Naive thymus-derived CD4-positive, alpha-beta T cell (primary cell): ENCODE measurements at places on chromosomes 7 and 10.
A peak's percentile ranks its signal among the peaks of the same experiment; 100 is the strongest.

GRCh38 chr10:131044379-131045111 is 267.0 kb downstream of the TCERG1L start:
- no peak overlapping the region for H3K4me3 ChIP-seq
- no peak for DNase-seq
- H3K4me1 ChIP-seq = no peaks in the 10 kb centered on the region
- H3K27ac ChIP-seq = no peak overlapping the region
- no peaks in the 10 kb centered on the region for H3K27me3 ChIP-seq
- no peaks in the 10 kb centered on the region for H3K36me3 ChIP-seq

DNA sequence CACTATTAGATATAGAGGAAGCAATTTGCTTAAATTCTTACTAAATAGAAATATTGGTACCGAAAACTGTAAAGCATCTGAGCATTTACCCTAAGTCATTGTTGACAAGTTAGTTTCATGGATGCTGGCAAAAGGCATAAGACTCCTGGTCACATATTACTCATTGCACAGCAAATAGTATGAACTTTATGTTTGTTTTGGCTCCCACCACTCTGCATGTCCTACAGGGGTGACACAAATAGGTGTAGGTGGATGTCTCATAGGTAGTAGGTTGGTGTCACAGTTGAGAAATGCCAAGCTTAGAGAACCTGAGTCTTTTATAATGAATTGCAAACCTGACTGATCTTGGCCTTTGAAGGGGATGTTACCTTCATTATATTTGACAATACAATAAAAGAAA is 199.6 kb upstream of the SEMA3D start:
- DNase-seq = no peak
- no peak overlapping the region for H3K27ac ChIP-seq
- no peaks in the 10 kb centered on the region for H3K36me3 ChIP-seq

GRCh38 chr7:132354527-132354926 is 221.7 kb downstream of the PLXNA4 start:
- no peak for DNase-seq
- H3K27me3 ChIP-seq = no peaks in the 10 kb centered on the region
- no peak overlapping the region for H3K4me3 ChIP-seq
- H3K4me1 ChIP-seq = no peaks in the 10 kb centered on the region

DNA sequence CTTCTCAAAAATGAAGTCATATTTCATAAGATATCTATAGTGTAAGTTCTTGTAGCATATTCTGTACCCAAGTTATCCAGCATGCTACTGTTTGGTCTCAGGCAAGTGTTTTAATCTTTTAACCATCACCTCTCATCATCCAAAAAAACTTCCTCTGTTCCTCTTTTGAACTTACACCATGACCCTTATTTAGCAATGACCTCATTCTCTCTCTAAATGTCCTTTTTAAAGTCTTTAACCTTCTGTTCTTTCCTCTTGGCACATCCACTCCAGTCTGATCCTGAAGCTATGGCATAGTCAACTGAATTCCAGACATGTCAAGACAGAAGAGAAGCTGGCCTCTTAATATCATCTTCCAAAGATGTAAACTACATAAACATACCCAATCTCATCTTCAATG is 26.2 kb downstream of the PPP3CB start:
- no peak for DNase-seq
- H3K4me1 ChIP-seq = no peaks in the 10 kb centered on the region
- no peak overlapping the region for H3K27ac ChIP-seq
- peaks cover 65% of the 10 kb centered on the region for H3K36me3 ChIP-seq

DNA sequence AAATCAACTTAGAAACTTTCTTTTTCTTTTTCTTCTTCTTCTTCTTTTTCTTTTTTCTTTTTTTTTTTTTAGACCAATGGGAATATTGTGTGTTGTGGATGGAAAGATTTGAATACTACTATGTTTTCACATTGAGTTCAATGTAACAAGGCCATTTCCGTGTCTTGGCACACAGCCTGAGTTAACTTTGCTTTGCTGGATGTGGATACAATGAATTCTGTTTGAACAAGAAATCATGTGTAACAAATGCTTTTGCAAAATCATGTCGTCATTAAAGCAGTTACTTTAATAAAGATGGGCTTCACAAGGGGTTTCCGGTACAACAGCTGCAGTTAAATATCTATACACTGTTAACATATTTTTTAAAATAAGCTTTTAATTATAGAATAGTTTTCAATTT is 13.5 kb upstream of the ENTPD1 start:
- no peak overlapping the region for H3K4me3 ChIP-seq
- H3K27ac ChIP-seq = no peak overlapping the region
- no peak for DNase-seq
- H3K36me3 ChIP-seq = no peaks in the 10 kb centered on the region

DNA sequence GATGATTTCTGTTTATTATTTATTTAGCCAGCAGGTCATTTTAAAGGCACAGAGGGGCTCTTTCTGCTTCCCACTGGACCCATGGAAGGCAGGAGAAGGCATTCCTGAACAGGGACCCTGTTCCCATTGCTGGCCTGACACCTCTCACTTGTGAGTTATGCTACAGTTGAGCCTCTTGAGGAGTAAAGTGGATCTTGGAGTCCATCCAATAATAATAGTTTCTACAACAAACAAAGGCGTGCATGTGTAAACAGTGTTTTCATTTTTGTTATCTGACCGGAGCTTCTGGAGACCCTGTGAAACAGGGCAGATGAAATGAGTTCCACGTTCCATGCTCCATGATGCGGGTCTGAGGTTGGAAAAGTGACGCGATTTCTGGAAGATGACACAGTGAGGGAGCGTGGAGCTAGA is 127.3 kb upstream of the HABP2 start:
- H3K27ac ChIP-seq = no peak overlapping the region
- H3K27me3 ChIP-seq = no peaks in the 10 kb centered on the region
- H3K36me3 ChIP-seq = no peaks in the 10 kb centered on the region
- DNase-seq = no peak

DNA sequence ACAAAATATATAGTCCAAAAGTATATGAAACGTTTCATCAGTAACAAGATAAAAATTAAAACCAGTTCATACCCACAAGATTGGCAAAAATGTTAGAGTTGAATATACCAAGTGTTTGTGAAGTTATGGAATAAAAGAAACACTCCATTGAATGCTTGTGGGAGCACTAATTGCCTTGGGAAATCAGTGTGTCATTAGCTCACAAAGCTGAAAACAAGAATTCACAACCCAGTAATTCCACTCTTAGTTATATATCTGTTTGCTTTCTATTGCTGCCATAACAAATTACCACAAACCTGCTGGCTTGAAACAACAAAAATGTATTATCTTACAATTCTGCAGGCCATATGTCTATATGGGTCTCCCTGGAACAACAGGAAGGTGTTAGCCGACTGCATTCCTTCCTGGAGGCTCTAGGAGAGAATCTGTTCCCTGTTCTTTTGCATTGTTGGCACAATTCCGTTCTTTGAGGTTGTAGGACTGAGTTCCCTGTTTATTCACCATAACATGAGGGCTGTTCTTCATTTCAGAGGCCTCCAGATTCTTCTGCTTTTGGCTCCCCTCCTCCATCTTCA is 45.7 kb downstream of the SEM1 start:
- H3K36me3 ChIP-seq = no peaks in the 10 kb centered on the region
- DNase-seq = no peak
- H3K4me3 ChIP-seq = no peak overlapping the region

DNA sequence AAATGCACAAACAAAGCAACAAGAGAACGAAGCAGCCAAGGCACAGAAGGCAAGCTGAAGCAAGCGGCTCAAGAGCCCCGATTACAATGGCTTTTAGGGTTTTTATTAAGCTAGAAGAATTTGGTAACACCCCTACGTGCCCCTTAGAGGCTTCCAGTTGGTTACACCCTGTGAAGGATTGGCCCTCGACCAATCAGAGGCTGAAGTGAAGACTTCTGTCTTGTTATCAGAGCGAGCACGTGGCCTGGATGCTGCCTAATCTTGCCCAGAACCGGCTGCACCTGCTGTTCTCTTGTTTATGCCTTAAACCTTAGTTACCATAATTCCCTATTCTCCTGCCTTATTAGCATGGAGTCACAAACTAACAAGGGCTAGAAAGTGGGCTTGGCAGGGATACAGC is 21.4 kb downstream of the KCNK18 start:
- peaks cover 6% of the 10 kb centered on the region for H3K27me3 ChIP-seq
- no peaks in the 10 kb centered on the region for H3K36me3 ChIP-seq
- H3K4me3 ChIP-seq = no peak overlapping the region
- peaks cover 10% of the 10 kb centered on the region for H3K4me1 ChIP-seq
- H3K27ac ChIP-seq = no peak overlapping the region
- no peak for DNase-seq

- no peaks in the 10 kb centered on the region for H3K36me3 ChIP-seq
- DNase-seq = no peak
- no peaks in the 10 kb centered on the region for H3K4me1 ChIP-seq
- no peak overlapping the region for H3K27ac ChIP-seq
- no peaks in the 10 kb centered on the region for H3K27me3 ChIP-seq
Measured at GRCh38 chr10:127937069-127937468, 30.2 kb downstream of the PTPRE start.

GRCh38 chr7:26506196-26506595 is 214.5 kb downstream of the SNX10 start:
- H3K4me1 ChIP-seq = no peaks in the 10 kb centered on the region
- H3K27ac ChIP-seq = no peak overlapping the region
- H3K27me3 ChIP-seq = no peaks in the 10 kb centered on the region
- no peak overlapping the region for H3K4me3 ChIP-seq
- H3K36me3 ChIP-seq = no peaks in the 10 kb centered on the region
- no peak for DNase-seq

DNA sequence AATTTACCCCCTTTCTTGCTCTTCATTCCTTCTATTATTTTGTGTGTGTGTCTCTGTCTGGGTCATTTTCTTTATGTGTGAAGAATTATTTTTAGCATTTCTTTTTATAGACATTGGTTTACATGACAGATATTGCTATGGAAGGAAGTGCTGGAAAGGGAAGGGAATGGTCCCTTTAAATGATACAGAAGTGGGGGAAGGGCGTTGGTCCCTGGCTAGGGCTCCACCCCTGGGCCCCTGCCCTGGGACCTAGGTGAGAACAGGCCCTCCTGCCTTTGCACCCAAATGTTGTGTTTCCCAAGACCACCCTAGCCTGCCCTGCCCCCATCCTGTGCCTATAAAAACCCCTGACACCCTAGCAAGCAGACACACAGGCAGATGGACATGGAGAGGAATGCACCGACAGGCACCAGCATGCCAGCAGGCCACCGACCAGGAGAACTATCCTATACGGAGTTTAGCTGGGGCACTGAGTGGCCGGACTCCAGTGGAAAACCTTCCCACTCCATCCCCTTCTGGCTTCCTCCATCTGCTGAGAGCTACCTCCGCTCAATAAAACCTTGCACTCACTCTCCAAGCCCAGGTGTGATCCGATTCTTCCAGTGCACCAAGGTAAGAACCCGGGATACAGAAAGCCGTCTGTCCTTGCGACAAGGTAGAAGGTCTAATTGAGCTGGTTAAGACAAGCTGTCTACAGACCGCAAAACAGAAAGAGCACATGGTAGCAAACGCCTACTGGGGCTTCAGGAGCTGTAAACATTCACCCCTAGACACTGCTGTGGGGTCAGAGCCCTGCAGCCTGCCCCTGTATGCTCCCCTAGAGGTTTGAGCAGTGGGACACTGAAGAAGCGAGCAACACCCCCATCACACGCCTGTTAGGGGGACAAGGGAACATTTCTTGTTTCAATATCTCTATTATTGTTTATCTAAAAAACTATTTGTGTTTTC is 515.7 kb downstream of the SORCS1 start:
- no peaks in the 10 kb centered on the region for H3K27me3 ChIP-seq
- H3K27ac ChIP-seq = no peak overlapping the region

- no peaks in the 10 kb centered on the region for H3K36me3 ChIP-seq
- DNase-seq = no peak
- no peaks in the 10 kb centered on the region for H3K4me1 ChIP-seq
- no peak overlapping the region for H3K4me3 ChIP-seq
- H3K27me3 ChIP-seq = no peaks in the 10 kb centered on the region
Measured at GRCh38 chr10:52486840-52487611, 172.9 kb downstream of the DKK1 start.

- H3K36me3 ChIP-seq = peaks cover 6% of the 10 kb centered on the region
- H3K27me3 ChIP-seq = no peaks in the 10 kb centered on the region
- no peak overlapping the region for H3K27ac ChIP-seq
- no peaks in the 10 kb centered on the region for H3K4me1 ChIP-seq
- no peak overlapping the region for H3K4me3 ChIP-seq
Measured at GRCh38 chr7:97166308-97166707, 48.8 kb downstream of the SDHAF3 start.

GRCh38 chr7:150516956-150517745 is 2.5 kb downstream of the GIMAP7 start:
- H3K36me3 ChIP-seq = peaks cover 18% of the 10 kb centered on the region
- H3K27me3 ChIP-seq = no peaks in the 10 kb centered on the region
- peak overlapping the region; percentile 94 for H3K4me3 ChIP-seq
- DNase-seq = no peak
